ENCODE measurements at places on chromosomes 3 and 15.

- no peaks in the 10 kb centered on the region for H3K36me3 ChIP-seq
- H3K27ac ChIP-seq = no peak overlapping the region
- peaks cover 5% of the 10 kb centered on the region for H3K4me1 ChIP-seq
- no peaks in the 10 kb centered on the region for H3K27me3 ChIP-seq
These were observed 29.3 kb downstream of the SHQ1 start for GRCh38 chr3:72818905-72819304.

- no peak overlapping the region for H3K27ac ChIP-seq
- no peaks in the 10 kb centered on the region for H3K36me3 ChIP-seq
- H3K4me1 ChIP-seq = peaks cover 17% of the 10 kb centered on the region
- no peak for DNase-seq
- H3K27me3 ChIP-seq = no peaks in the 10 kb centered on the region
These were observed 1.2 kb downstream of the IL20RB start for GRCh38 chr3:136958939-136959338.

DNA sequence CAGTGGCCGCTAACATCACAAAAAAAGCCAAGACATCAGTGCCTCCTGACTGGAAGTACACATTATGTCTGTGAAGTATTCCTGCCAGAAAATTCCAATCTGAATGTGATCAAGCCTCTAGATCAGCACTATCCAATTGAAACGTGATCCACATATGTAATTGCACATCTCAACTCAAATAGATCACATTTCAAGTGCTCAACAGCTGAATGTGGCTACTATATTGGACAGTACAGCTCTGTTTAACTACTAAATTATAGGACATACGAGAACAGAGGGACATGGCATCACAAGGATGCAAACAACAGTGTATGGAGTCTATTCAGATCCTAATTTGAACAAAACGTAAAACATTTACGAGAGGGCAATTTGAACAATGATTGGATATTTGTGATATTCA is 542 bp upstream of the UBAP1L start:
- peaks cover 80% of the 10 kb centered on the region for H3K36me3 ChIP-seq
- H3K4me3 ChIP-seq = no peak overlapping the region
- H3K27me3 ChIP-seq = no peaks in the 10 kb centered on the region
- no peak overlapping the region for H3K27ac ChIP-seq
- DNase-seq = no peak

DNA sequence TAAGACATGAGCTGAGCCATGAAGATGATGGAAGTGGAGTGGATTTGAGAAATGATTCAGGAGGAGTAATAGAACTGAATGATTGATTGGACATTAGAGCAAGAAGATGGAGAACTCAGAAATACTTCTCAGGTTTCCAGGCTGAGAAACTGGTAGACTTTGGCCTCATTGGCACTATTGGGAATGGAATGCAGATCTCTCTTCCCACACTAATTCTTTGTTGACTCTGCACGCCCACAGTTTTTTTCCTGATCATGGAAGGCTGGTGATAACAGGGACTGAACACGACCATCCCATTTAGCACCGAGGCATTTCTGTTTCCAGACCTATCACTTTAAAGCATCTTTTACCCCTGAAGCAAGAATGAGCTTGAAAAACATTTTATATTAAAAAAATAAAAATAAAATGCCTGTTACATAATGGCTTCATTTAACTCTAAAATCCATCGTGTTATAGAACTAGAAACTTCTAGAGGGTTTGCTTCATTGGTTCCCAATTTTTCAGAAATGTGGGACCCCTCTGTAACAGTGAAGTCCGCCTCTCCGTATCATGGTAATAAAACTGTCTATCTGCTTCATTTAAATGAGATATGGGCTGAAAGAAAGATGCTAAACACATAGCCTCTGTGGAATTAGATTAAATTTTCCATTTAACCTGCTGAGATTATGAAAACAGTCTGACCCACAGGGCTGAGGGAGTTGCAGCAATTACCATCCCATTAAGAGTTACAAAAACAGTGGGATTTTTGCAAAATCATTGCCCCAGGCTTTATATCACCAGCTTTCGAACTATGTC is 562.0 kb upstream of the CFAP20DC start:
- H3K27me3 ChIP-seq = no peaks in the 10 kb centered on the region
- no peaks in the 10 kb centered on the region for H3K4me1 ChIP-seq
- DNase-seq = no peak
- H3K36me3 ChIP-seq = no peaks in the 10 kb centered on the region

GRCh38 chr15:76321171-76321570 is 9.9 kb upstream of the ETFA start:
- no peak for DNase-seq
- peaks cover 35% of the 10 kb centered on the region for H3K27me3 ChIP-seq
- no peaks in the 10 kb centered on the region for H3K4me1 ChIP-seq
- H3K4me3 ChIP-seq = no peak overlapping the region
- no peak overlapping the region for H3K27ac ChIP-seq
- no peaks in the 10 kb centered on the region for H3K36me3 ChIP-seq

GRCh38 chr15:27545494-27546255 is 553.4 kb downstream of the OCA2 start:
- DNase-seq = no peak
- no peaks in the 10 kb centered on the region for H3K4me1 ChIP-seq
- no peak overlapping the region for H3K4me3 ChIP-seq
- no peaks in the 10 kb centered on the region for H3K36me3 ChIP-seq
- no peak overlapping the region for H3K27ac ChIP-seq
- no peaks in the 10 kb centered on the region for H3K27me3 ChIP-seq

GRCh38 chr15:89218531-89218930 is 2.8 kb downstream of the RLBP1 start:
- no peak for DNase-seq
- H3K27me3 ChIP-seq = no peaks in the 10 kb centered on the region
- no peak overlapping the region for H3K4me3 ChIP-seq
- H3K4me1 ChIP-seq = no peaks in the 10 kb centered on the region
- no peak overlapping the region for H3K27ac ChIP-seq

GRCh38 chr15:67177752-67178151 is 76.7 kb downstream of the AAGAB start:
- H3K27ac ChIP-seq = no peak overlapping the region
- no peaks in the 10 kb centered on the region for H3K27me3 ChIP-seq
- H3K4me1 ChIP-seq = peaks cover 16% of the 10 kb centered on the region
- DNase-seq = no peak
- no peaks in the 10 kb centered on the region for H3K36me3 ChIP-seq

DNA sequence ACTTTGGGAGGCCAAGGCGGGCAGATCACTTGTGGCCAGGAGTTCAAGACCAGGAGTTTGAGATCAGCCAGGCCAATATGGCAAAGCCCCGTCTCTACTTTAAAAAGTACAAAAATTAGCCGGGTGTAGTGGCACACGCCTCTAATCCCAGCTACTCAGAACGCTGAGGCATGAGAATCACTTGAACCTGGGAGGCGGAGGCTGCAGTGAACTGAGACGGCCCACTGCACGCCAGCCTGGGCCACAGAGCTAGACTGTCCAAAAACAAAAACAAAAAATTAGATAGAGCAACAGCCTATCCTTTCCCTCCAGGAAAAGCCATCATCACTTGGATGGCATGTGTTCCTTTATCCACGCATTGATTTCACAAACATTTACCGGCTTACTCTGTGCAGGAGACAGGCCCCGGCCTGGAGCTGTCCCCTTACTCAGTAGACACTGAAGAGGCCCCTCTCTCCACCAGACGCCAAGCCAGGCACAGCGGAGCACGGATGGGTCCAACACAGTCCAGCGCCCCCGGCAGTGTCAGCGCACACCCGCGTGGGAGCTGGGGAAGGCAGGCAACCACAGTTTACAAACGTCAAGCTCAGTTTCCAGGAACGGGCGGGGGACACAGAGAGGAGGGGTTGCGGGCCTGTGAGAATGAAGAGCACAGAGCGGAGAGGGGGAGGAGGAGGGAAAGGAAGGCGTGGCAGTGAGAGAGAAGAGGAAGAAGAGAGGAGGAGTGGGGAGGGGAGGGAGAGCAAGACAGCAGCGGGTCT is 3.1 kb downstream of the GP5 start:
- no peaks in the 10 kb centered on the region for H3K27me3 ChIP-seq
- DNase-seq = peak; percentile 46
- H3K27ac ChIP-seq = peak overlapping the region; percentile 88
- no peaks in the 10 kb centered on the region for H3K36me3 ChIP-seq
- H3K4me3 ChIP-seq = peak overlapping the region; percentile 84

GRCh38 chr3:119628816-119629445 is 31.2 kb downstream of the PLA1A start:
- no peak overlapping the region for H3K27ac ChIP-seq
- no peak for DNase-seq
- no peaks in the 10 kb centered on the region for H3K36me3 ChIP-seq

- no peak overlapping the region for H3K4me3 ChIP-seq
- H3K27ac ChIP-seq = no peak overlapping the region
- no peaks in the 10 kb centered on the region for H3K36me3 ChIP-seq
These were observed 47.6 kb downstream of the SSR3 start for GRCh38 chr3:156507285-156507684.

GRCh38 chr3:127114337-127115070 is 78.4 kb upstream of the PRR23E start:
- no peaks in the 10 kb centered on the region for H3K36me3 ChIP-seq
- no peak overlapping the region for H3K4me3 ChIP-seq
- DNase-seq = no peak
- no peak overlapping the region for H3K27ac ChIP-seq
- no peaks in the 10 kb centered on the region for H3K27me3 ChIP-seq

GRCh38 chr15:26889298-26889898 is 22.5 kb downstream of the GABRA5 start:
- H3K27ac ChIP-seq = no peak overlapping the region
- no peaks in the 10 kb centered on the region for H3K4me1 ChIP-seq
- H3K4me3 ChIP-seq = no peak overlapping the region
- DNase-seq = peak; percentile 33
- H3K27me3 ChIP-seq = peaks cover 12% of the 10 kb centered on the region

DNA sequence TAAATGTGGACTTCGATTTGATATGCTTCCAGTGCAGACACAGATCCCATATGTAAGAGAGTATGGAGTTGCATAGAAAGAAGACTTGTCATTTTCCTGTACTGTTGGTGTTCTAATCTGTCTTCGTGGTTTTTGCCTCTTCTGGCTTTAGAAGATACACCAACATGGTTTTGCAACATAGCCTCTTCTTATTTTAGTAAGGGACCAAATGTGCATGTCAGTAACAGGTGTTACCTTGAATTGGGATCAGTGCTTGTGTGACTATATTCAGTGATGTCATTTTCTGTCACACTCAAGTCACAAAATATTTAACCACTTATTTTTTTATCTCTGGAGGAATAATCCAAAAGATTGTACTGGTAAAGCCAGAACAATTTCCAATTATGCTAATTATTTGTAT is 140.4 kb downstream of the SNRPN start:
- H3K4me3 ChIP-seq = no peak overlapping the region
- no peaks in the 10 kb centered on the region for H3K4me1 ChIP-seq
- H3K27ac ChIP-seq = no peak overlapping the region
- no peaks in the 10 kb centered on the region for H3K27me3 ChIP-seq
- no peak for DNase-seq
- H3K36me3 ChIP-seq = peaks cover 66% of the 10 kb centered on the region

- H3K4me3 ChIP-seq = no peak overlapping the region
- no peak overlapping the region for H3K27ac ChIP-seq
These were observed 14.4 kb downstream of the FBLN2 start for GRCh38 chr3:13563321-13563720.

GRCh38 chr15:77581896-77582569 is 50.7 kb downstream of the LINGO1 start:
- H3K4me1 ChIP-seq = no peaks in the 10 kb centered on the region
- H3K27me3 ChIP-seq = no peaks in the 10 kb centered on the region
- no peak overlapping the region for H3K27ac ChIP-seq
- H3K4me3 ChIP-seq = no peak overlapping the region
- DNase-seq = no peak

DNA sequence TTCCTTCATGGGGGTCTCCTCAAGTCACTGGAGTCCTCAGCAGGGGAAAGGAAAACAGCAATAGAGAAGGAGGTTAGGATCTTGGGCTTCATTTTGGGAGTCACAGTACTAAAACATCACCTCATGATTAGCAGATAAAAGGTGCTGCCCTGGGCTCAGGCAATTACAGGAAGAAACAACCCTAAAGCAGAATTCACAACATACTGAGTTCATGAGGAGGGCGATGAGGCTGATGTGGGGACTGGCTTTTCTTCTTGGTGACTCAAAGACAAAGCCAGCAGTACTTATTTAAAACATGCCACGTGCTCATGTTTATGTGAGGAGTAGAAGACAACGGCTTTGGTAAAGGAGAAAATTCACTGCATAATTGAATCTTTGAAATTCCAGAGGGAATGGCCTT is 822.3 kb upstream of the CFAP20DC start:
- H3K4me3 ChIP-seq = no peak overlapping the region
- no peaks in the 10 kb centered on the region for H3K27me3 ChIP-seq
- no peak for DNase-seq
- peaks cover 21% of the 10 kb centered on the region for H3K36me3 ChIP-seq

DNA sequence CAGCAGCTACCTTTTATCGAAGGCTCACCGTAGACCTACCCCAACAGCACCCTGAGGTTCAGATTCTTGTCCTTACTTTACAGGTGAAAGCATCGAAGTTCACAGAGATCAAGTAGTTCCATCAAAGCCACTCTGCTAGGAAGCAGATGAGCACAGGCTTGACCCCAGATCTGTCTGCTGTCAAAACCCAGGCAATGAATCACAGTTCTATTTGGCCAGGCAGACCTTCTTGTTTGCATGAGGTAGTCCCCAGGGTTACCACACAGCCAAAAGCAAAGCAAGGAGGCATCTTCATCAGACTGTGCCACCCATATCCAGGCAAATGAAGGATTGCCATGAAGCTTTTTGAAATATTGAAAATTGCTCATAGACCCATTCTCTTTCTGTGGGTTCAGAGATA is 33.0 kb downstream of the HES1 start:
- H3K4me3 ChIP-seq = no peak overlapping the region
- H3K27me3 ChIP-seq = peaks cover 12% of the 10 kb centered on the region
- no peak for DNase-seq
- H3K4me1 ChIP-seq = no peaks in the 10 kb centered on the region

DNA sequence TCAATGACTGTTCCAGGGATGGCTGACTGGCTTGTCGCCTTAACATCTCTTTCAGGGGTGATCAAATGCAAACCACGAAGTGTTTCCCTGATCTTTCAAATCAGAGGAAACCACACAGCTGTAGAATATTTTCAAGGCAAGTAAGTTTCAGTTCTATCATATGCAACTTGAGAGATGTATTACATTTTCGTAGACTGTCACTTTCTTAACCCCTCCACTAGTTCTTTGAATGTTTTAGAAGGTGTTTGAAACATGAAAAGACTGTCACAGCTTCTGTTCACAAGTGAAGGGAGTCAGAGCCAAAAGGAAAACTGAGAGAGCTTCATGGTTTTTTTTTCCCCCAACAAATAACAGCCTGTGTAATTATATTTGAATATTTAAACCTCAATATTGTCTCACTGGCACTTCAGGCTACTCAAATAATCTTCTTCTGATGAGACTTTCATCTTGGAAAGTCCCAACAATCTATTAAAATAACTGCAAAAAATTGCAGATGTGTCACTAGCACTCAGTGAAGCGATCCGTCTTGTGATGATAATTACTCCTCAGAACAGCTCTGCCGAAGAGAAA is 25.9 kb upstream of the CAPN7 start:
- H3K36me3 ChIP-seq = no peaks in the 10 kb centered on the region
- H3K4me1 ChIP-seq = peaks cover 4% of the 10 kb centered on the region
- no peak overlapping the region for H3K27ac ChIP-seq

GRCh38 chr3:156299569-156299968 is 179.2 kb downstream of the KCNAB1 start:
- no peak overlapping the region for H3K27ac ChIP-seq
- no peak for DNase-seq
- no peak overlapping the region for H3K4me3 ChIP-seq
- H3K4me1 ChIP-seq = no peaks in the 10 kb centered on the region
- H3K36me3 ChIP-seq = no peaks in the 10 kb centered on the region

Data from naive thymus-derived CD8-positive, alpha-beta T cell (primary cell).